ENCODE measurements at places on chromosomes 7 and 10.

DNA sequence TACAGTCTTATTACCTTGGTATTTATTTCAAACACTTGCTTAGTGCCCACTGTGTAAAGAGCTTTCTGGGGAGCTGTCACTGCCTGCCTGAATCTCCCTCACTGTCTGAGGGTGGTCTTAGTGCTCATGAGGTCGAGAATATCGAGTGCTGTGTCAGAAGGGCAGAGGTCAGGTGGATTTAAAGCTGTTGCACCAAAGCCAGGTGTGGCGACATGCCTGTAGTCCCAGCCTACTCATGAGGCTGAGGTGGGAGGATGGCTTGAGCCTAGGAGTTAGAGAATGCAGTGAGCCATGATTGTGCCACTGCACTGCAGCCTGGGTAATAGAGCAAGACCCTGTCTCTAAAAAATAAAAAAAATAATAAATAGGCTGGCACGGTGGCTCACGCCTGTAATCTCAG, 20.9 kb downstream of the CCM2 start:
- DNase-seq: no peak

GRCh38 chr7:29229066-29229465, 34.5 kb downstream of the CHN2 start:
- DNase-seq: no peak

DNA sequence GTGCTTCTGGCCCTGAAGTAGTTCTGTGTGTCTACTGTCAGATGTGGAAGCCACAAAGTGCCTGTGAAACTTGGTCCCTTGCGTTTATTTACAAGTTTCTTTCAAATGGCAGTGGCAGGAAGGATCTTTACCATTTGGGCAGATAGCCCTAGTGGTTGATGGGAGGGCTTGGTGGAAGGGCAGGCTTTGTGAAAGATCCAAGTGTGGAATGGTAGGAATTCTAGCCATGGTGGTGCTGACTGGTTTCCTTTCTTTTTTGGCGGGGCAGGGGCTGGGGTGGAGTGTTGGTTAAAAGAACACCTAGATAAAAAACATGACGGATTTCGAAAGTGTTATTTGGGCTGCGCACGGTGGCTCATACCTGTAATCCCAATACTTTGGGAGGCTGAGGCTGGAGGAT, 27.0 kb downstream of the AUTS2 start:
- DNase-seq: no peak

DNA sequence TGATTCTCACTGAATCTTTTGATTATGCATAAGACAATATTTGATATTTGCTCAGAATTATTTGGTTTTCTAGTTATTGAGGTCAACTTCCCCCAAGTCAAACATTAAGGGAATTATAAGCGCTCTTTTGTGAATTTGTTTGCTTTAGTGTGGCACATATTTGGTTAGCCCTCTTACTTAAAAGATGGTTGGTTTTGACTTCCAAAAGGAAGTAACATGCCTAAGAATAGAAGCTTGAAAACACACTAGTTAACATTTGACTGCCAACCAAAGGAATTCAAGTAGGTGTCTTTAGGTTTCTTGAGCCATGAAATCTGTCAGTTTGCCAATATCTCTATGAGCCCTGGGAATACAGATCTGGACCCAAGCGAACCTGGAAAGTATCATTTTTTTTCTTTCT, 24.9 kb downstream of the STEAP4 start:
- no peak for DNase-seq
